ENCODE measurements at places on chromosomes 1 and 21.

GRCh38 chr1:85427849-85428248, 37.1 kb downstream of the DDAH1 start:
- no peak for DNase-seq

DNA sequence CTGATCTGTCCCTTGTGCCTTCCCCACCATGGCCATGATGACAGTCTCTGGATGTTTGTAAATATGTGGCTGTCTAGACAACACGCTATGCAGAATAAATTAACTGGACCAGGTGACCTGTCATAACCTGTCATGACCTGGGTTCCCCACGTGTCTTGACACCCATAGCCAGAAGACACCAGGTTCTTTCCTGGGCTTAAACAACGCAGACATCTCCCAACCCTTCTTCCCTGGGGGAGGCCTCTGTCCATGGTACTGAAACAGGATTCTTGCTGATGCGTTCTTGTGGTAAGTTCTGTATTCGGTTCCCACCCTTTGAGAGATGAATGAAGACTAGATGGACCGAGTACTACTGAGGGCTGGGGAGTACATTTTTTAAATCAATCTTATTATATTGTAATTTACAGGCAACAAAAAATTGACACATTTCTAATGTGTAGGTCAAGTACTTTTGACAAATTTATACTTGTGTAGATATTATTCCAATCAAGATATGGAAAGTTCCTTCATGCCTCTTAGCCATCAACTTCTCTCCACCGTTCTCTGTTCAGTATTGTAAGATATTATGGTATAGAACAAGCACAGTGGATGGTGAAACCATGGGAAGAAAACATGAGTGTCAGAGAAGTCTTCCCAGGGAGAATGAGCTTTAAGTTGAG, 738.8 kb downstream of the PTPRU start:
- DNase-seq, result no peak

- DNase-seq, result no peak
These were observed 11.4 kb downstream of the SNAP47 start for GRCh38 chr1:227746676-227747075.

GRCh38 chr1:156664046-156664766, 13.0 kb downstream of the NES start:
- no peak for DNase-seq

DNA sequence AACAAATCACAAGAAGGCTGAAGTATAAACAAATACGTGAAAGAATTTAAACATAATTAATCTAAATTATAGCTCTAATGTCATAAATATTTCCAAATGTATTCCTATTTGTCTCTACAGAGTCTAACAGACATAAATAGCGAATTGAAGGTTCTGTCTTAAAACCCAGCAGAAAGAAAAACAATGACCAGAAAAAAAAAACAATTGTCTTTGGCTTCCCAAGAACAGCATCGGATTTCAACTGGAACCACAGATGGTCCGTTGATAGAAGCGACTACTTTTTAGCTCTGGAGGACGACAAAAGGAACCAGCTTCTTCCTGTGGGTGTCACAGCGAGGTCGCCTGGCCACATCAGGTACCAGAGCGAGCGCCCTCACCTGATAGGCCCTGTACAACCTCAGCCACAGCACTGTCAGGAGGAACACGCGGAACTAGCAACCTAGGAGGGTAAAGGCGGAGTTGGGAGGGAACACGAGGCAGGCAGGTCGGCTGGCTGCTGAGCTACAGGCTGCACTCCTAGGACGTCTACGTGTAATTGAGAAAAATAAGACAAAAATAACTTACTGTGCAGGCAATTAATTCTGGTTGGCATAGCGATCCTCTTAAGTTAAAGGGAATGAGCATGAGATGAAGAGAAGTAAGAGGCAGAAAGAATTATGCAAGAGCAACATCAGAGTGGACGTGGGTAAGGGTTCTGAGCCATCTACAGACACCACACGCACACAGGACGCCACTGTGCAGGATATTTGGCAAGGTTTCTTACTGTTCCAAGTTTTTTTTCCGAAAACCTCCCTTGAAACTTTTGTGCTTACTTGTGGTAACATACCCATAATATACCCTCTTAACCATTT, 16.7 kb upstream of the PRDM15 start:
- DNase-seq, result peak; percentile 28

GRCh38 chr1:5525597-5526384, 466.4 kb downstream of the NPHP4 start:
- DNase-seq, result no peak

DNA sequence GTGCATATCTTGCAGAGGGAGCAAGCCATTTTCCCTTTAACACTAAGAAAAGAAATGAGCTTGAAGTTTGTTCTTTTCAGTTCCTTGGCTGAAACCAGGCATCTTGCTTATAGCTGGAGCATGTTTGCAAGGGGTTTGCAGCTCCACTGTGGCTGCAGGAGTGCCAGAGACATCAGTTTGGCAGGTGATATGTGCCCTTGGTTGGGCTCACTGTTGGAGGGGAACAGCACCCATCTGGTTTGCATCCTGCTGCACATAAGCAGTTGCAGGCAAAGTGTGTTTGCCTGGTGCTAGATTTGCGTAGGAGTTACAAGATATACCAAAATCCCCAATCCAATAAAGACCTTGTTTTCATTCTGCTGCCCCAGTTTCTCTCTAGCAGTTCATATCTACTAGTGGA, 47.8 kb upstream of the IKBKE start:
- no peak for DNase-seq

DNA sequence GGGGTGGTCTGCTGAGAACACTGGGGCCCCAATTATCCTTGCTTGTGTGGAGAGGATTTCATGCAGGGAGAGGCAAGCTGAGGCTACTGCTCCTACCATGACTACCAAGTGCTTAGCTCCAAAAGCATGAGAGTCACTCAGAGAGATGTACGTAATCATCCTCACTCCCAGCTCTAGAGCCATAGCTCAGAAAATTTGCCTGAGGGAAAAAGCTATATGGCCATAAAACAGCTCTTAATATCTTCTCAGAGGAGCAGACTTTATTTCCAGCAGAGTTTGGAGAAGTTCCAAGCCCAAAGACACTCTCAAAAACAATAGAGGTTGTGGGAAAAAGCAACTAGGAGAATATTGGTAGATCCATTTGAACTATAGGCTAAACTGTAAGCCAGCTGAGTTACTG, 106.4 kb upstream of the PBX1 start:
- DNase-seq, result no peak

DNA sequence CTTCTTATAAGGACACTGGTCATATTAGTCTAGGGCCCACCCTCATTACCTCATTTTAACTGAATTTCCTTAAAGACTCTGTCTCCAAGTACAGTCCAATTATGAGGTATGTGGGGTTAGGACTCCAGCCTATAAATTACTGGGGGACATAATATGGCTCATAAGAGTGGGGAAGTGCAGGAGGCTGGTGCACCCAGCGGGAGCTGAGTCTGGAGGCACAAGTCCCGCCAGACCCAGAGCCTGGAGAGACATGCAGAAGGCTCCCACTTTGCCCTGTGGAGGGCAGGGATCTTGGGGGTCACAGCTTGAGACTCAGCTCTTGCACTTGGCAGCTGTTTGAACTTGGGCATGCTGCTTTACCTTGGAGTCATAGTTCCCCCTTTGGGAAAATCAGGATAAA, 250.4 kb downstream of the RHOU start:
- DNase-seq, result no peak

- DNase-seq, result no peak
These were observed 489.6 kb downstream of the TTLL7 start for GRCh38 chr1:83509301-83509781.

Data from effector memory CD8-positive, alpha-beta T cell (primary cell).